Stimulated activated CD4-positive, alpha-beta T cell treated with anti-CD3 and anti-CD28 coated beads, TNF-alpha, amount 100 ng/mL, for 4 hours (primary cell): ENCODE measurements at places on chromosomes 7 and 10.

GRCh38 chr7:112987171-112987570 lies 99.5 kb downstream of the GPR85 start:
- DNase-seq = no peak

- DNase-seq = no peak
Observed at GRCh38 chr10:75857269-75857846, 425.9 kb downstream of the LRMDA start.

- no peak for DNase-seq
Observed at GRCh38 chr7:130369110-130369711, 11.1 kb upstream of the CPA1 start.

DNA sequence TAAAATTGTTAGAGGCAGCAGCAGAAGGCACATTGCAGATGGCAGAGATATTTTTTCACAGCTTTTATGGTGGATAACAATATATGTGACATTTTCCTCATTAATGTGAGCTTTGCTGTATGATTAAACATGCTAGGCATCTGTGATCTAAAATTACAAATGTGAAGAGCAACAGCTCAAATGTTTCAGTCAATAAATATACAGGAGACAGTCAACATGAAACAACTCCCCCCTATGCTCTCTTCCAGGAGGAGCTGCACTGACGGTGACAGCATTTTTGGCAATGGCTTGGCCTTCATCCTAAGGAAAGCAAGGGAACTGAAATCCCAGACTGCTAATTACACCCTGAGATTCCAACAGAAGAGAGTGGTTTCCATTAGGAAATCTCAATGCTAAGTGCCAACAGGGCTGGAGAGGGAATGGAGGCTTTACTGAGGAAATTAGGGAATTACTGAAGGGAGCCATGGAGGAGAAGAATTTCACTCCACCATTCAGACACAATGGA lies 51.4 kb upstream of the GRB10 start:
- DNase-seq = no peak

GRCh38 chr10:30011396-30011795 lies 48.0 kb downstream of the JCAD start:
- DNase-seq = no peak

- DNase-seq = no peak
Observed at GRCh38 chr7:37141742-37142141, 306.9 kb downstream of the ELMO1 start.

GRCh38 chr7:77222065-77222464 lies 22.4 kb upstream of the FGL2 start:
- DNase-seq = no peak

DNA sequence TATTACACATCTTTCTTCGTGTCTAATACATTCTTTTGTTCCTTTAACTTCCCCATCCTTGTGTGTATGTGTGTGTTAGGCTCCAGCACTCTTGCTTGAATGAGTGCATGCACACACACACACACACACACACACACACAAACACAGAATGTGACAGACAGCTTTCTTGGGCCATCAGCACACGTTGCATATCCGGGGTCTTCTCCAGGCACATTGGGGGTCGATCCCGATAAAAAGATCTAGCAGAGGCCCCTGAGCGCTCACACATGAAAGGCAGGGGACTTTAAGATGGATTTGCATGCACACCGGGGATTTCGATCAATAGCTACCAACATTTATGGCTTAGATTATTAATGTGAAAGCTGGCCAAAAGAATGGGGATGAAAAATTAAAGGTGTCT lies 4.5 kb downstream of the SKIDA1 start:
- no peak for DNase-seq

- DNase-seq = no peak
Observed at GRCh38 chr7:22252016-22252415, 104.9 kb downstream of the RAPGEF5 start.

DNA sequence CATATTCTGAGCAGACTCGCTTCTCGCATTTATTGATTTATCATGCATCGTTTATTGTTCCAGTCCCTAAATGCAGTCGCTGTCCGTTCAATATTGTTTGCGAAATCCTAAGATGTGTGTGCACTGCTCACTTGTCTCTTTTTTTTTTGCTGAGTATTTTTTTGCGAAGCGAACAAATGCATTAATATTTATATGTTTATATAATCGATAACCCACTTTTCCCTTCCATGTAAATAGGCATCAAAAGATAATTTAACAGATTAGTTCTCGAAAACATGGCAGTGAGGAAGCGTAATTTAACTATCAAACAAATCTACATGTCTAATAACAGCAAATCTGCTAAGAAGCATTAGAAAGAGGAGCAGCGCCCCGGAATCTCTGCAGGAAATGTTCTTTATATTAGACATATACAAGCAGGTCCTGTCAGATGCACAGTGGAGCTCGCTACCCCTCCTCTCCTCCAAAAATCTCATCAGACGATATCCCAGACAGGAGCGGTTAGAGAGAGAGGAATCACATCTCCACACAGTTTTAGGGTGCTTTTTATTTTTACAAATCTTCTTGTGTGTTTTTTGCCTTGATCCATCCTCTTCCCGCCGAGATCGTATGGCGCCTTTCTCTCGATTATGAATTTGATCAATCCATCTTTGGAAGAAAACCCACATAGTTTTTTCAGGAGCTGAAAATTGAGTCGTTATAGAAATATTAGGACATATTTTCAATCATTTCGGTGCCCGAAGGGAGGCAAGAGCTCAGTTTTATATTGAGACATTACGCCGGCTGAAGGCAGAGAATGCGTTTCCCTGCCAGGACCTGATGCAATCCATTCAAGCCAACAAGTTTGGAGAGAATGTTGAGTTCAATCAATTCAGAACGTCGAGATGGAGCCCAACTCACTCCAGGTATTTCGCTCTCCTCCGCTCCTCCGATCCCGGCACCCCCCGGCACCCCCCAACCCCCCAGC lies at the start of gene ARID5B:
Gene ARID5B, plus strand, starts transcription at position 871 of the 964 bp plus-strand sequence. Its CDS starts 11 bp downstream, at position 882.
- DNase-seq = no peak

DNA sequence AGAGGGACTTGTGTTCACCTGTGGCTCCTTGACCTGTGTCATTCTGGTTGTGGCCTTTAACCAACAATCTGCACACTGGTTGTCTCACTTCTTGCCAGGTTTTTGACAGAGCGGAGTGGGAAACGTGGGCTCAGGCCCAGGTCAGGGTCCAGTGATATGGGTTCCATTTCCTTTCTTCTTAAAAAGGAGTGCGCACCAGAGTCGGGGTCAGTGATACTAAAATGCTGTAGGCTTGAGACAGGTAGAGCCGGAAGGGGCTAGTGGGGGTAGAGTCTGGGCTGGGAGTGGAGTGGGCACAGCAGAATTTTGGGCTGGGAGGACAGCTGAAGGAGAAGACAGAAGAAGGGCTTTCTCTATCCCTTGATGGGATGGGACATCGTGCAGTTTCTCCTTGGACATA lies 61.2 kb downstream of the SH2D4B start:
- DNase-seq = no peak

GRCh38 chr10:106795619-106796018 lies 368.9 kb downstream of the SORCS1 start:
- DNase-seq = no peak

DNA sequence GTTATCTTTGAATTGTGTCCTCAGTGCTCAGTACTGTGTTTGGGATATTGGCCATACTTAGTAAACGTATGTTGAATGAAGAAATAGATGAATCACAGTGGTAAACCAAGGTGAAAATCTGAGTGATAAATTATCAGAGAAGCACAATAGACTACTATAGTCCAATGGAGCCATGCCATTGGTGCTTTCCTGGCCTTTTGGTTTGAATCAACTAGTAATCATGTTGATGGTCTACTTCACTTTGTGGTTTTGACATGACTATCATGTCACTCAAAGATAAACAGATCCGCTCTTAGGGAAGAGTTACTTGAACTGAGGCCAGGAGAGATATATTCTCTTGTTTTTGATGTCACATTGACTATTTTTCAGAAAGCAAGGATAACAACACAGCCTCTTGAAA lies 86.1 kb upstream of the IGFBP3 start:
- DNase-seq = no peak

GRCh38 chr7:6553448-6554044 lies 2.3 kb upstream of the GRID2IP start:
- no peak for DNase-seq

DNA sequence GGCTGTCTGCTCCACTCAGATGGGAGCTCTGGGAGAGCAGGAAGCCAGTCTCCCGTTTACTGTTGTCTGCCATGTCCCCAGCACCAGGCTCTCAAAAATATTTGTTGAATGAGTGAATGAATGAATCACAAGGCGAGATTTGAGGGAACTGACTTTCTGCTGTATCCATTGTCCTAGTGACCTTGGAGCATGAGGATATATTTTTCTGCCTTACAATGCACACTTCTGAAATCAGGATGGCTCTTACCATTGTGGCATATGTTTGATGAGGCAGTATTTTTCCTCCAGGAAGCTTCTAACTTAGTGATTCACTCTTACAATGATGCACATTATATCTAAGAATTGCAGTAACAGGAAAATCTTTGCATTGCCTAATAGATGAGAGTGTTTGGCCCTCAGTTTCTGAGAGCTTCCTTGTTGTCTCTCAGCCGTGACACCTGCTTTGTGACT lies 136.4 kb downstream of the RPS24 start:
- no peak for DNase-seq

- DNase-seq = no peak
Observed at GRCh38 chr10:14566498-14566897, 208.2 kb downstream of the FAM107B start.

- no peak for DNase-seq
Observed at GRCh38 chr10:13632884-13633440, 46.2 kb downstream of the PRPF18 start.

DNA sequence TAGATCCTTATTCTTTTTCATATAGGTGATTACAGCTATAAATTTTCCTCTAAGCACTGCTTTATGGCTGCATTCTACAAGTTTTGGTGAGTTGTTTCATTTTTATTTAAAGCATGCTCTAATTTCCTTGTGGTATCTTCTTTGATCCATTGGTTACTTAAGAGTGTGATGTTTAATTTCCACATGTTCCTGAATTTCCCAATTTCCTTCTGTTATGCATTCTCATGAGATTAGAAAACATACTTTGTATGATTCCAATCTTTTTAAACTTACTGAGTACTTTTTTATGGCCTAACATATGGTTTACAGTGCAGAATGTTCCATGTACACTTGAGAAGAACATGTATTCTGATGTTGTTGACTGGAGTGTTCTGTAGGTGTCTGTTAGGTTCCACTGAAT lies 53.4 kb downstream of the MYL10 start:
- no peak for DNase-seq

DNA sequence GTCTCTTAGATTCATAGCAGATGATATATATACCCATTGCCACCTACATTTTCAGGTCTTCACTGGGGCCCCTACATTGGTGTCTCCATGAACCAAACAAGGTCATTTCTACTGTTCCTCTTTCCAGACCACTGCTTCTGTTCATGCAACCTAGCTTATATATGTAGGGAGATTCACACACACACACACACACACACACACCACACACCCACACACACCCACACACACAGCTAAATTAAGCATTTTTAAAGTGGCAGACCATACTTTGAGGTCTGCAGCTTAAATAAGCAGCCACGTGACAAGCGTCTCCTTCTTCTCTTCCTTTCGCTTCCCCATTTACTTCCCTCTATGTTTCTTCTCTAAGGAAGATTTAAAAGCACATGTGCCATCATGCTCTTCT lies 70.0 kb upstream of the CC2D2B start:
- DNase-seq = no peak

DNA sequence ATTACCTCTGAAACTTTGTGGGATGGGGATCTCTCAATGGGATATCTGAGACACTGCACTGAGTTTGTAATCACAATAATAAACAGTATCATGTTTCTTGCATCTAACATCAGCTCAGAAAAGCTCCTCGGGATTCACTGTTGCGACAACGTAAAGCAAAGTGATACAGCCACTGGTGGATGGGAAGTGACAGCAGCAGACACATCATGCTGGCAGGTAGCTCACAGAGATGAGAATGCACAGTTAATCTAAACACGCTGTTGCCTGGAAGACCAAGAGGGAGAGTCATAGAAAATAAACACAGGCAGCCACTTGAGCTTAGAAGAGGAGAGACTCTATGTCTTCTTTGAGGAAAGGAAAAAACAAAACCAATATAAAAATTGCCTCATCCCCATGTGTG lies 513.8 kb downstream of the MAGI2 start:
- DNase-seq = no peak

DNA sequence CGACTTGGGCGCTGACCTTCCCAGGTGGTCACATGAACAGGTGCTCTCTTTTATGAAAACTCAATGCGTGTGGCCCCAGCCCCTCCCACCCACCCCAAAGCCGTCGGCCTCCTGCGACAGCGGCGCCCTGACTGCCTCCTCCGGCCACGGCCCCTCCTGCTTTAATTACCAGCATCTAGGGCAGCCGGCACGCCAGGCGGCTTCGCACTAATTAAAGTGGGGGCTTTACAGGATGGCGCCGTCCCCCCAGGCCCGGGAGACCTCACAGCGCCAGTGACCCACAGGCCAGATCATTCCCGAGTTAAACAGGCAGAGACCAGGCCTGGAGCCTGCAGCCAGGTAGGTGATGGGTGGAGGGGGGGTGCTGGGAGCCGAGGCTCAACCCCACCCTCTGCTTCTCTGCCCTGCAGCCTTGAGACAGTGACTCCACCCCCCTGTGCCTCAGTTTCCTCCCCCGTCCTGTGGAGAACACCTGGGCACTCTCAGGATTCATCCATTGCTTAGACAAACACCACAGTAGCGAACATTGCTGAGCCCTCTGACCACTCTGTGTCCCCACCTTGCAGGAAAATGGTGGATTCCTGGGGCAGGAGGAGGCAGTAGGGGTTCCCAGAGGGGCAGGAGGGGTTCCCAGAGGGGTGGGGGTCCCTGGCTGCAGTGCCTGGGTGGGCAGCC lies 100.8 kb downstream of the MICALL2 start:
- no peak for DNase-seq

DNA sequence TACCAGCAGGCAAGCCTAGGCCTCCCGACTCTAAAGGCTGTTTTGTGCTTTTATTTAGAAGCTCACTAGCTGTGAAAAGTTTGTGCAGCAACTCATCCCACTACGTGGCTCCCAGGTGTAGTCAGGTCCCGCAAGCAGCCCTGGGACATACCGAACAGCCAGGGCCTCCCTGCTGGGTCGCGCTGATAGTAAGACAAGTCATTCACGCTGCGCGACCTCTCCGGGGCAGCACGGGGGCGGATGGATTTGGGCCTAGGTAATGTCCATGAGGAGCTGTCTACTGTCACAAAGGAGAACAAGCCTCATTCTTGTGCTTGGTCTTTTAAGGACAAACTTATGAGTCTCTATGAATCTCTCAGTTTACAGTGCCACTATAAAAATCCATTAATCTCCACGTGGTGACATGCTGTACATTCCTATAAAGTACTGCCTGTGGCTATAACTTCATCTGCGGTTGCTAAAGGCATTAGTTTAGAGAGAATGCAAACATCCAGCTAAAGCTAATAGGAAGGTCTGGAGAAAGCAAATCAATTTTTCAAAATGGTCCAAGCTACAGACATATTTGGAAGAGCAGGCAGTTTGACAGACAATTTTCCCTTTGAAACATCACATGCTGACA lies 546.8 kb downstream of the PHTF2 start:
- DNase-seq = no peak

- DNase-seq = no peak
Observed at GRCh38 chr7:50852901-50853300, 70.2 kb upstream of the GRB10 start.

DNA sequence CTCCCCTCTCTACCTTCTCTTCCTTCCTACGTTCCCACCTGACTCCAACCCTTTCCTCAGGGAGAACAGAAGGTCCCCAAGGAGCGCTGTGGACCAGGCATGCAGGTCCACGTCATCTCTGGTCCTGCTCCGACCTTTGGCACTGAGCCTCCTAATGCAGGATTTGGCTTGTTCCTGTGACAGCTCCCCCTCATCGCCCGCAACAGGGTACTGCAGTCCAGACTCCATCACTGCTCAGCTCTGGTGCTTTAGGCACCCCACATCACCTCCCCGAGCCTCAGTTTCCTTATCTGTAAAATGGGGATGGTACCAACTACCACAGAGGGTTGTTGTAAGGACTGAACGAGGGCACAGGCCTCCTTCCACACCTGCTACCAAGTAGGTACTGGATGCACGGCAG lies 54.6 kb downstream of the FHIP2A start:
- no peak for DNase-seq
